Endodermal cell (in vitro differentiated cells): ENCODE measurements at places on chromosomes 6 and 20. TPM values are rescaled to one million over a fixed set of nuclear protein-coding genes. Genes with fewer than 3 reads are reported as not detected.
A peak's percentile ranks its signal among the peaks of the same experiment; 100 is the strongest.

GRCh38 chr20:13639150-13639497 is 392 bp upstream of the TASP1 start:
- H3K4me3 ChIP-seq: peak overlapping the region; percentile 98
- DNase-seq: no peak
- no peaks in the 10 kb centered on the region for H3K4me1 ChIP-seq
- no peaks in the 10 kb centered on the region for H3K36me3 ChIP-seq

DNA sequence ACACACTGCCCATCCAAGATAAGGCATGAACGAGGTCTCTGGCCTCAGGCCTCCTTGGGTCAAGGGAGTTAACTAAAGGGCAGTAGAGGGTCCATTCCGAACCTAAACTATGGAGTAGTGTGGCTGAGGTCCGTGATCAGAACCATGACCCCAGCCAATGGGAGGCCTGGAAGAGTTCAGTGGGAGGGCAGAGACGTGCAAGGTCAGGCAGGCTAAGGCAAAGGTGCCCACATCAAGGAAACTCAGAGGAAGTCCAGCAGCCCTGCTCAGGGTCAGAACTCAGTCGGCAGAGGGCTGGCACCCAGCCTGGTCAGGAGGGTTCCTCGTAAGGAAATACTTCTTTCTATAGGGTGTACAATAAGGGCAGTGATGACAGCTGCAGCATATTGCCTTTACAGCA is 152.2 kb downstream of the SOD2 start:
- no peak overlapping the region for H3K4me3 ChIP-seq
- no peak for DNase-seq
- H3K27me3 ChIP-seq: no peaks in the 10 kb centered on the region
- H3K36me3 ChIP-seq: no peaks in the 10 kb centered on the region
- no peak overlapping the region for H3K27ac ChIP-seq
- H3K4me1 ChIP-seq: no peaks in the 10 kb centered on the region

DNA sequence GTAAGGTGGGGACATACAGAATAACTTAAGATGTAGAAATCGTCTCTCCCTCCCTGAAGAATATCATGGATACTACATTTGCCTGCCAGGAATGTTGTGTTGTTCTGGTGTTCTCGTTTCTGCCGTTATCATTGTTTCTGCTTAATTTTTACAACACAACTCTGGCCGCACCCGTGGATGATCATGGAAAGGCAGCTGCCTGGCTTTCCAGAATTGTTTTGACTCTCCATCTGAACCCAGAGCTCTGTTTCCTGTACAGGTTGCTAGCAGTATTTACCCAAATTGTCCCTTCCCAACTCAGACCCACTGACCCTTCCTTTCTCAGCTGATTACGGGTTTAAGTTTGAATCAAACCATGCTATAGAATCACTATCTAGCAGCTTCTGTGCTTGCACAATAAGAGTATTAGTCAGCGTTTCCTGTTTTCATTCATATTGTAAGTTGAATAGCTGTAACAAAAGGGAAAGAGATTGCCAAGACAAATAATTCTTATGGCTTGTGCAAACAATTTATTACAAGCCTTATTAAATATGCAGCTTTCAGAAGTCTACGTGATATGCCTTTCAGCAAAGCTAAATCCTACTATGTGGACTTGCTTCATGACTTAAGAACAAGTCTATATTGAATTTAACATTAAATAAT is 139.0 kb downstream of the MTHFD1L start:
- H3K27me3 ChIP-seq: no peaks in the 10 kb centered on the region
- peaks cover 2% of the 10 kb centered on the region for H3K4me1 ChIP-seq
- peaks cover 4% of the 10 kb centered on the region for H3K36me3 ChIP-seq
- DNase-seq: no peak
- H3K27ac ChIP-seq: no peak overlapping the region

DNA sequence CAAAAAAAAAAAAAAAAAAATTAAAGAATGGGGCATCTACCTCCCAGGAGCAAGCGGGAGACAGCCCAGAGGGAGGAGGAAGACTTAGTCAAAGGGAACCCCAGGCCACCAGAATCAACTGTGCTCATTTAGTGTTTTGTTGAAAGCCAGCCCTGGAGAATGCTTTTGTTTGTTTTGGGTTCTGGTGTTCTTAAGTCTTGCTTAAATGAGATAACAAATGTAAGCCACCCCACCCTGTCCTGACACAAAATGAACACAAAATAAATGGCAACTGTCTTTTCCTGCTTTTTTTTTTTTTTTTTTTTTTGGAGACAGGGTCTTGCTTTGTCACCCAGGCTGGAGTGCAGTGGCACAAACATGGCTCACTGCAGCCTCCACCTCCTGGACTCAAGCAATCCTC is 165.0 kb upstream of the JARID2 start:
- no peaks in the 10 kb centered on the region for H3K36me3 ChIP-seq
- H3K4me1 ChIP-seq: peaks cover 18% of the 10 kb centered on the region
- no peak overlapping the region for H3K4me3 ChIP-seq
- no peak for DNase-seq

GRCh38 chr20:32021091-32021490 is 10.9 kb downstream of the CCM2L start:
- no peak for DNase-seq
- no peaks in the 10 kb centered on the region for H3K4me1 ChIP-seq
- H3K27me3 ChIP-seq: peaks cover 29% of the 10 kb centered on the region
- no peaks in the 10 kb centered on the region for H3K36me3 ChIP-seq

DNA sequence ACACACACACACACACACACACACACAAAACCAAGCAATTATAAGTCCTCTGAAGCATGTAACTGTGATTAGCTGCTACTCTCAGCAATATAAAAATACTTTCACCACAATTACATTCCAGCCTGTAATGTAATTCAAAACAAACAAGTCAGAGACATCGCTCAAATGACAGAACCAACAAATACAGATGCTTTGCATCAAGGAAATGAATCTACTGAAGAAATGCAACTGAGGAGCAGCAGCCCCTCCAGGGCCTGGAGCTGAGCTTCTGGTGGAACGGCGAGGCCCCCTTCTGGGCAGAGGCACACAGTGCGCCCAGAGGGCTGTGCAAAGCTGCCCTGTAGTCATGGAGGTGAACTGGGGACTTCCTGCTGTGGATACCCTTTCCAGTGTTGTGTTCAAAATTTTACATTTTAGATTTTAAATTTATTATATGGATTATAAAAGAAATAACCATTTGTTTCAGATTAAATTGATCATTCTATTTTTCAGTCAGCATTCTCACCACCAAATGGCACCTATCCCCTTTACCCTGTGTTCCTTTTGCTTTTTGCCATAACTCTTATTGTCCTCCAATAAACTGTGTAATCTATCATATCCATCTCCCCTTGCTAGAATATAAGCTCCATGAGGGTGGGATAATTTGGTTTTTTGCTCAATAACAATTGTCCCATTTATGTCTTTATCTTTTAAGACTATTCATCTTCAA is 23.2 kb downstream of the ADAT2 start:
- no peak overlapping the region for H3K4me3 ChIP-seq
- no peaks in the 10 kb centered on the region for H3K4me1 ChIP-seq

The SCUBE3 gene
- 0.25 to 0.28 TPM (median 0.27 TPM) in 3 replicates for total RNA-seq

The SPTLC3 gene
- 0.21 to 1.6 TPM (median 1.4 TPM) in 3 replicates for total RNA-seq
